Natural killer cell (primary cell): ENCODE measurements at places on chromosomes 2 and 18. TPM values are rescaled to one million over a fixed set of nuclear protein-coding genes. Genes with fewer than 3 reads are reported as not detected.

Gene GALNT13
- total RNA-seq, result not detected

Gene SERPINB11
- total RNA-seq, result not detected

Gene LYPD1
- total RNA-seq, result not detected

Gene ERICH2
- total RNA-seq, result not detected

Gene TANC1
- total RNA-seq, result 1.1 TPM

Gene CIB4
- not detected for total RNA-seq

Gene LYPD6
- not detected for total RNA-seq

Gene IL18RAP
- total RNA-seq, result 203 TPM

Gene TUBA3E
- total RNA-seq, result not detected

Gene SULT1C2
- not detected for total RNA-seq

Gene EIF2AK3
- 29.9 TPM for total RNA-seq

Gene C1GALT1C1L
- not detected for total RNA-seq

- H3K27me3 ChIP-seq, result no peaks in the 10 kb centered on the region
- no peak overlapping the region for H3K27ac ChIP-seq
- no peak for DNase-seq
Observed at GRCh38 chr2:67524777-67525176, 127.6 kb downstream of the ETAA1 start.

DNA sequence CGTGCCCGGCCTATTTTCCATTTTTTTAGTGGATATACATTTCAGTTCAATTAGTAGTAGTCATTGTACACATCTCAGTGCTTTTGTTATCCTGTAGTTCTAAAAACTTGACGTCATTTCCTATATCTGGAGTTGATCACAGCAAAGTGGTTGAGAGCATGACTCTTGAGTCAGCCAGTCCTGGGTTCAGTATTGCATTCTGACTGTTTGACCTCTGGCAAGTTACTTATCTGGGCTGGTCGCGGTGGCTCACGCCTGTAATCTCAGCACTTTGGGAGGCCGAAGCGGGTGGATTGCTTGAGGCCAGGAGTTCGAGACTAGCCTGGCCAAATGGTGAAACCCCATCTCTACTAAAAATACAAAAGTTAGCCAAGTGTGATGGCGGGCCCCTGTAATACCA, 50.4 kb upstream of the PPM1B start:
- no peaks in the 10 kb centered on the region for H3K4me1 ChIP-seq
- DNase-seq, result no peak
- H3K27me3 ChIP-seq, result no peaks in the 10 kb centered on the region
- no peak overlapping the region for H3K4me3 ChIP-seq

- no peak overlapping the region for H3K4me3 ChIP-seq
- H3K27me3 ChIP-seq, result no peaks in the 10 kb centered on the region
- no peaks in the 10 kb centered on the region for H3K4me1 ChIP-seq
- DNase-seq, result no peak
- no peaks in the 10 kb centered on the region for H3K36me3 ChIP-seq
- no peak overlapping the region for H3K27ac ChIP-seq
Observed at GRCh38 chr2:98870516-98871158, 65.4 kb downstream of the CRACDL start.

DNA sequence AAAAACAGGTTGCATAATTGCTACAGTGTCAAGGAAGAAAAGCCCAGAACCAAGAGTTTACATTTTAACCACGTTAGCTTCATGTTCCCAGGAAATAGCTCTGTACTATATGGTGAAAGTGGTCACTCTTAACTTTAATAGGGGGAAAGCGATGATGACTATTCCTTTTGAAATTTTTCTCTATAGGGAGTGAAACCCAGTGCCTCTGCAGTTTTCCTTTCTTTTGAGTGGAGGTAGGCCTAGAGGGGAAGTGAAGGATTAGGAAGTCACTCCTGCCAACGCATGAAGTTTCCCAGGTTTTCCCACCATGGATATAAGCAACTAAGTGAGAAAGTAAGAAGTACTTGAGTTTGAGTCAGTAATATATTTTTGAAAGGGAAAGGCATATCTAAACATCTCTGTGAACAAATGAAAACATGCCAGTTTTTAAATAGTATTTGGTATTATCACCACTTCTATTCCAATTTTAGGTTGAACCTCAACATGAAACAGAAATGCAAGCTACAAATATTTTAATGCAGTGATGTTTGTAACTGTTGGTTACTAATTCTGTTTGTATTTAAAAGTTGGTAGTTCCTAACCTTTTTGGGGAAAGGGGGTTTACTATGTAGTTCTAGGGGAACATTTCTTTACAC, 91.9 kb downstream of the VRK2 start:
- no peaks in the 10 kb centered on the region for H3K27me3 ChIP-seq
- no peaks in the 10 kb centered on the region for H3K4me1 ChIP-seq
- H3K4me3 ChIP-seq, result no peak overlapping the region
- H3K27ac ChIP-seq, result no peak overlapping the region
- DNase-seq, result no peak
- H3K36me3 ChIP-seq, result peaks cover 11% of the 10 kb centered on the region

GRCh38 chr2:181356526-181357130, 100.6 kb upstream of the ITGA4 start:
- H3K27me3 ChIP-seq, result no peaks in the 10 kb centered on the region
- no peak overlapping the region for H3K4me3 ChIP-seq
- H3K27ac ChIP-seq, result no peak overlapping the region

GRCh38 chr2:211756266-211756665, 782.3 kb downstream of the ERBB4 start:
- no peak overlapping the region for H3K27ac ChIP-seq
- H3K4me3 ChIP-seq, result no peak overlapping the region
- H3K4me1 ChIP-seq, result no peaks in the 10 kb centered on the region
- H3K27me3 ChIP-seq, result no peaks in the 10 kb centered on the region
- no peak for DNase-seq

- no peaks in the 10 kb centered on the region for H3K27me3 ChIP-seq
- no peak overlapping the region for H3K4me3 ChIP-seq
- no peak for DNase-seq
- no peak overlapping the region for H3K27ac ChIP-seq
Observed at GRCh38 chr2:218345491-218346236, 11.0 kb upstream of the CATIP start.

- H3K27ac ChIP-seq, result no peak overlapping the region
- H3K36me3 ChIP-seq, result no peaks in the 10 kb centered on the region
- H3K27me3 ChIP-seq, result no peaks in the 10 kb centered on the region
Observed at GRCh38 chr2:72581560-72582181, 244.2 kb downstream of the EXOC6B start.

GRCh38 chr2:54599914-54600313, 123.5 kb upstream of the EML6 start:
- H3K27me3 ChIP-seq, result no peaks in the 10 kb centered on the region
- H3K4me1 ChIP-seq, result peaks cover 81% of the 10 kb centered on the region
- H3K27ac ChIP-seq, result no peak overlapping the region
- H3K4me3 ChIP-seq, result no peak overlapping the region
- peaks cover 14% of the 10 kb centered on the region for H3K36me3 ChIP-seq

GRCh38 chr2:165219481-165219880, 15.6 kb upstream of the SCN3A start:
- no peak overlapping the region for H3K27ac ChIP-seq
- no peak for DNase-seq
- no peaks in the 10 kb centered on the region for H3K36me3 ChIP-seq
- no peaks in the 10 kb centered on the region for H3K4me1 ChIP-seq
- no peaks in the 10 kb centered on the region for H3K27me3 ChIP-seq

DNA sequence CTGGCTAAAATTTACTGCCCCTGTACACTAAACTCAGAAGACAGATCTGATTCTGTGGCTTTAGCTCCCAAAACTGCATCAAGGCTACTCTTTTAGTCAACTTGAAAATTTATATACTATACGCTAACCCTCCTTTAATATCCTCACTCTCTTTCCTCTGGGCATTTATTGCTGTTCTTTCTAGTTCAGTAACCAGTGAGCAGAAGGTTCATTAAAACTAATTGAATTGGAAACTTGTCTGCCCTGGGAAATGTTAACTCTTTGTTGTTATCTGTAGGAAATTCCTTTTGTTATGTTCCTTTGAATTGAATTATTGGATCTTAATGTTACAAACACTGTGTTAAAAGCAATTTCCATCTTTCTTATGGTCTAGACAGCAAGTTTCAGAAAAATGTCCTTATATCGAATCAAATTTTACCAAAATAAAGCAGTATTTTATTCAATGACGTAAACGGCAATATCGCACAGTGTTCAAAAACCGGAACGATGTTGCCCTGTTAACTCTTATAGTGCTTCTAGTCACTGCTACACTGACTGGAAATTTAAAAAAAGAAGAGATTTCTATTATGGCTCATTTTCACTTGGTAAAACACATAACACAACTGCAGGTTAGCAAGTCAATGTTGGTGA, 168.3 kb downstream of the NR4A2 start:
- H3K27me3 ChIP-seq, result peaks cover 3% of the 10 kb centered on the region
- H3K4me1 ChIP-seq, result no peaks in the 10 kb centered on the region
- no peak overlapping the region for H3K27ac ChIP-seq
- H3K4me3 ChIP-seq, result no peak overlapping the region

DNA sequence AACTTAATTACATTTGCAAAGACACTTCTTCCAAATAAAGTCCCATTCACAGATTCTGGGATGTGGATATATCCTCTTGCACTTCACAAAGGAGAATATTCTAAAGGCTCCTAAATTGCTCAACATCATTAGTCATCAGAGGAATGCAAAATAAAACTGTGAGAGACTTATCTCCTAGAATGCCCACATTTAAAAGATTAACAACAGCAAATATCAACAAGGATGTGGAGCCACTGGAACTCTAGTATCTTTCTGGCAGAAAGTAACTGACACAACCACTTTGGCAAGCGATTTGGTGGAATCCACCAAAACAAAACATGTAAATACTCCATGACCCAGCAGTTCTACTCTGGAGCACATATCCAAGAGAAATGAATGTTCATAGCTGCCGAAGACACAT, 4.6 kb downstream of the NEU2 start:
- no peak overlapping the region for H3K4me3 ChIP-seq
- no peak for DNase-seq
- H3K27me3 ChIP-seq, result no peaks in the 10 kb centered on the region
- H3K4me1 ChIP-seq, result no peaks in the 10 kb centered on the region

DNA sequence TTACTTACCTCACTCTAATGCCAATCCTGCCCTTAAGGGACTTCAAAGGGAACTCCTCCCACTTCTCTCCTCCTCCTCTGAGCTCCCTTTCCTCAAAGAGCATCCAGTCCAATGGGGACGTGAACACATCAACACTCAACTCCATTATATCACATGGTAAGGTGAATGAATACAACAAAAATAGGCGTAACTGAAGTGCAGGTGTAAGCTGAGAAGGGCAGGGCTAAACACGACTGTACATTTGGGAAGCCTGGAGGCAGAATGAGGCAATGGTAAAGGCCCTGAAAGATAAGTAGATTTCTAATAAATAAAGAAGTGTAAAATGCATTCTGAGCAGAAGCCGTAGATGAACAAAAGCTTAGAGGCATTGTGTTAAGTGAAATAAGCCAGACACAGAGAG, 226.1 kb upstream of the TRIB2 start:
- H3K27ac ChIP-seq, result no peak overlapping the region
- H3K4me1 ChIP-seq, result peaks cover 27% of the 10 kb centered on the region
- H3K4me3 ChIP-seq, result no peak overlapping the region
- no peaks in the 10 kb centered on the region for H3K36me3 ChIP-seq
- no peak for DNase-seq

- H3K27ac ChIP-seq, result no peak overlapping the region
- no peaks in the 10 kb centered on the region for H3K4me1 ChIP-seq
- no peaks in the 10 kb centered on the region for H3K36me3 ChIP-seq
- no peaks in the 10 kb centered on the region for H3K27me3 ChIP-seq
Observed at GRCh38 chr2:178282075-178282815, 87.9 kb downstream of the OSBPL6 start.

GRCh38 chr18:10265560-10266333, 188.7 kb upstream of the APCDD1 start:
- H3K36me3 ChIP-seq, result no peaks in the 10 kb centered on the region
- no peaks in the 10 kb centered on the region for H3K27me3 ChIP-seq
- no peaks in the 10 kb centered on the region for H3K4me1 ChIP-seq
- DNase-seq, result no peak
- H3K4me3 ChIP-seq, result no peak overlapping the region
- no peak overlapping the region for H3K27ac ChIP-seq

DNA sequence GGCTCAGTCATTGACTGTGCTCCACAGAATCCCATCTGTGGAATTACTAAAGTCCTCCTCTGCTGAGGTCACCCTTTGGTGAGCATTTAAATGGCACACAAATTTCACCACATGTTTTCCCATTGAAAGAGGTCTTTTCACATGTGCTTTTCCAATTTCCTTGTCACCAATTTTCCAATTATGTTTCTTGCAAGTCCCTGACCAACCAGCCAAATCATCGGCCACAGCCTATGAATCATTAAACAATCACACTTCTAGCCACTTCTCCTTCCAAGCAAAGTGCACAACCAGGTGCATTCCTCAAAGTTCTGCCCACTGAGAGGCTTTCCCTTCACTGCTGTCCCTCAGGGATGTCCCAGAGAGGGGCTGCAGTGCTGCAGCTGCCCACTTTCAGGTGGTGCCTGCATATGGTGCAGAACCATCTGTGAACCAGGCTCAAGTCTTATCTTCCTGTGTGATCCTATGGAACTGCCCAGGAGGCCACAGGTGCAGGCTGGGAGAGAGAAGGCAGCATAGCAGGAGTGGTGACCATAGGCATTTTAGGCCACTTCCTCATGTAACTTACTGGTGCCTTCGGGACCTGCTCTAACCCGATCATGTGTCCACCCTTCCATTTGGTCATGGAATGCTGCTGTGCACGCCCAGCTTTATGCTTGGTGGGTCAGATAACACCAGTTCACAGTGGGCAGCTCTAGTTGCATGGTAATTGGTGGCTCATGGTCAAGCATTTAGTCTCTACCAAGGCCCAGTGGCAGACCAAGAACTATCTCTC, 153.0 kb downstream of the SEPTIN10 start:
- H3K27me3 ChIP-seq, result no peaks in the 10 kb centered on the region
- no peaks in the 10 kb centered on the region for H3K36me3 ChIP-seq
- DNase-seq, result no peak
- no peak overlapping the region for H3K4me3 ChIP-seq
- no peaks in the 10 kb centered on the region for H3K4me1 ChIP-seq

DNA sequence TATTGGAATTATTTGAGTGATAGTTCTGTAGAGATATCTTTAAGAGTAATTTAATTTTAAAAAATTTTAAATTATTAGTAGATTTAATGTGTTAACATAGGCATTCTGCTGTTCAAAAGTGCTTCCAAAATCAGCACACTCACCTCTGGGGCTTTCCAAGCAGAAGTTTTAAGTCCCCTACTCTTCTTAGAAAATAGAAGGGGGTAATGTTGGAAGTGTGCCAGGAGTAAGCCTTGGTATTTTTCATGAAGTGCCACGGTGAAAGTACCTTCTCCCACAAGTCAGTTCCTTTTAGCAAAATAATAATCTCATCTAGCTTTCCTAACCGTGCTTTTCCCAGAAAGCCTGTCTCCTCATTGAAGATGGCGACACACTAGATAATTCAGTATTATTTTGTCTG, 3.9 kb upstream of the TNFRSF11A start:
- no peak overlapping the region for H3K27ac ChIP-seq
- H3K4me3 ChIP-seq, result no peak overlapping the region
- H3K27me3 ChIP-seq, result peaks cover 11% of the 10 kb centered on the region
- H3K36me3 ChIP-seq, result no peaks in the 10 kb centered on the region
- peaks cover 17% of the 10 kb centered on the region for H3K4me1 ChIP-seq

GRCh38 chr18:12290086-12290485, 18.0 kb upstream of the TUBB6 start:
- no peak overlapping the region for H3K4me3 ChIP-seq
- no peaks in the 10 kb centered on the region for H3K36me3 ChIP-seq
- DNase-seq, result no peak
- peaks cover 3% of the 10 kb centered on the region for H3K4me1 ChIP-seq
- no peak overlapping the region for H3K27ac ChIP-seq

GRCh38 chr18:28512357-28512756, 335.4 kb upstream of the CDH2 start:
- H3K27ac ChIP-seq, result no peak overlapping the region
- H3K4me3 ChIP-seq, result no peak overlapping the region
- H3K36me3 ChIP-seq, result no peaks in the 10 kb centered on the region
- H3K4me1 ChIP-seq, result no peaks in the 10 kb centered on the region
- no peak for DNase-seq
